ENCODE measurements at places on chromosomes 1 and 21. TPM values are rescaled to one million over a fixed set of nuclear protein-coding genes. Genes with fewer than 3 reads are reported as not detected.

Gene KRTAP24-1
- total RNA-seq, result not detected

Gene GCLM
- total RNA-seq, result 10.4 TPM

Gene KRTAP19-2
- total RNA-seq, result not detected

Gene RGS21
- not detected for total RNA-seq

Gene FAM151A
- total RNA-seq, result not detected

Gene LCE1B
- not detected for total RNA-seq
